CD8-positive, alpha-beta memory T cell (primary cell): ENCODE measurements at places on chromosomes 11 and 22.

- DNase-seq, result no peak
These were observed 68.3 kb upstream of the NAV2 start for GRCh38 chr11:19644316-19644715.

DNA sequence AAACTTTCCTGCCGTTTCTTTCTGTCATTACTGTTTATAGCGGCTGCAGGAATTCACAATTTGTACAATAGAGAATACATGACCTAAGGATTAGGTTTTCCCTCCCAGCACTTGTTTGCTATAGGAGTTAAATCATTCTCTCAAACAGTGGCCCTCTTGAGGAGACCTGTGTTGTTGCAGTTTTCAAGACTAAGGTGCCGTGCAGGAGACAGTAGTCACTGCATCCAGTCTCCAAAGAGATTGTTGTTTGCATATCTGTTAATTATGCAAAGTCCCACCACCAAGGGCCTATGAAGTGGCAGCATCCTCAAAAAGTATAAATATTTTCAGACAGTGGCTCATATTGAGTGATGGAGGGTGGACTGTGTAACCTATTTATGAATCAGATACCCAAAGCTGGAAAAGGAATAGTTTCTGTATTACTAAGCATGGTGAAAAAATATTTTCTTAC is 2.3 kb downstream of the PRSS23 start:
- no peak for DNase-seq

GRCh38 chr22:25477358-25477757 is 87.1 kb upstream of the GRK3 start:
- no peak for DNase-seq

DNA sequence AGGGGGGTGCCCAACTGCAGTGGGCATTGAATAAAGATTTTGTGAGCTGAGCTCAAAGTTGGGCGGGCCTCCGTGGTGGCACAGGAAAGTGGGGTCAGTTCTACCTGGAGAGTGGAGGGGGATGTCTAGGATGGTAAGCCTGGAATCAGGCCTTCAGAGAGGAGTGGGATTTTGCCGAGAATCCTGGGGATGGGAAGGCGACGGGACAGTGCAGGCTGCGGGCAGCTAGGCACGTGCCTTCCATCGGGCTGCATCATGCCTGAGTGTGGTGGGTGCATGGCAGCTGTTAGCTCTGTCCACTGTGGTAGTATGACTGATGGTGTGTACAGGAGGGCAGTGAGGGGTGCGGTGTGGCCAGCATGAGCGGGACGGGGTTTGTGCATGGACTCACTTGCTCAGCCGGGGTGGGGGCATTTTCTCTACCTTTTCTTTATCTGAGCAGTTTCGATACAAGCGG is 3.6 kb downstream of the SHANK3 start:
- DNase-seq, result no peak

DNA sequence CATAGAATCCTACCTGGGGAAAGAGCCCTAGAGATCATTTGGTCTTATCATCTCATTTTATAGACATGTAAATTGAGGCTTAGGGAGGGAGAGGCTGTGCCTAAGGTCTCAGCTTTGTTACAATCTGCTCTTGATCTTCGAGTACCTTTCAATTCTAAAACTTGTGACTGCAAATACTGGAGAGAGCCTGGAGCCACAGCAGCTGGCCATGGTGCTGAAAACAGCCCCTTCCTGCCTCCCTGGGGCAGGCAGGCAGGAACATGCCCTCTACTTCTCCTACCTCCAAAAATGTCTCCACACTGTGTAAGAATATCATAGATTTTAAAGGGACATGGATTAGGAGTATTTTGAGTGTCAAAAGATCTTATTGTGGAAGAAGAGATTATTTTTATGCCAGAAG is 52.2 kb downstream of the C22orf42 start:
- DNase-seq, result no peak

GRCh38 chr22:36192542-36192941 is 9.1 kb downstream of the APOL4 start:
- DNase-seq, result no peak

- no peak for DNase-seq
These were observed 87.8 kb downstream of the MIAT start for GRCh38 chr22:26744892-26745808.

- DNase-seq, result no peak
These were observed 42.6 kb upstream of the SCUBE2 start for GRCh38 chr11:9133956-9134355.
